ENCODE measurements at places on chromosomes 6 and 20. TPM values are rescaled to one million over a fixed set of nuclear protein-coding genes. Genes with fewer than 3 reads are reported as not detected.

The RAD21L1 gene
- not detected for polyA plus RNA-seq

The PRSS35 gene
- 0.02 TPM for polyA plus RNA-seq

The RAET1E gene
- polyA plus RNA-seq = 25.1 TPM

The OLIG3 gene
- polyA plus RNA-seq = not detected

The OXT gene
- polyA plus RNA-seq = not detected

The SLC24A3 gene
- polyA plus RNA-seq = 7.3 TPM

The HLA-DRA gene
- polyA plus RNA-seq = 25.7 TPM

The TENT5A gene
- 1.7 TPM for polyA plus RNA-seq

The ECI2 gene
- polyA plus RNA-seq = 19.5 TPM

Measured in esophagus (tissue), 2 donors.